ENCODE measurements at places on chromosomes 4 and X.

- no peak for DNase-seq
Measured at GRCh38 chr4:9976293-9976692, 45.0 kb downstream of the SLC2A9 start.

DNA sequence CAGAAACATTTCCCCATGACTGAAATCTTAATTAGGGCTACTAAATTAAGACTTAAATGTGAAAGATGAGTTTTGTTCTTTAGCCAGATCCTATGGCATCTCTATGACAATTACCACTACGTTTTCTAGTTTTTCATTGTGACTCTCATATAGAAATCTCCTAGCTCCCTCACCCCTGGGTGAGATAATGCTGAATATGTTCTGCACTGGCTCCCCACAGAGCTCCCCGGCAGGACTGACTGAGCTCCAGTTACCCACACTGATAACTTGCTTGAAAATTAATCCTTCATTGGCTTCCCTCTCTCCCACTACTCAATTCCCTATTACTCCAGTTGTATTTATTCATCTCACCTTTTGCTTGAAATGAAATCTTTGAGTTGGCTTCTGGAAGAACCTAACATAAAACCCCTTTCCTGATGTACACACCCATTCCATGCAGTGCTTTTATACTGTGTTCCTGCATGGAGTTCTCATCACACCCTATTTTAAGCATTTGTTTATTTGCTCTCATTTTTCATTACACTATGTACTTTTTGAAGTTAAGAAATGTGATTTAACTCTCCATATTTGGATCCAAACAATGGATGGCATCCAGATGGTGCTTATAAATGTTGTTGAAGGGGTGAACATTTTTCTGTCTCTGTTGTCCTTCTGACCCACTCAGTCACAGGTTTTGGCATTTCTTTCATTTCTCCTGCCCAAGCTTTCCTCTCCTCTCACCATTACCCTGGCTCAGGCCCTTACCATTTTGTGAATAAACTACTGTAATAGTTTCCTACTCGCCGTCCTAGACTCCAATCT, 623.4 kb downstream of the SPRY1 start:
- DNase-seq, result no peak

DNA sequence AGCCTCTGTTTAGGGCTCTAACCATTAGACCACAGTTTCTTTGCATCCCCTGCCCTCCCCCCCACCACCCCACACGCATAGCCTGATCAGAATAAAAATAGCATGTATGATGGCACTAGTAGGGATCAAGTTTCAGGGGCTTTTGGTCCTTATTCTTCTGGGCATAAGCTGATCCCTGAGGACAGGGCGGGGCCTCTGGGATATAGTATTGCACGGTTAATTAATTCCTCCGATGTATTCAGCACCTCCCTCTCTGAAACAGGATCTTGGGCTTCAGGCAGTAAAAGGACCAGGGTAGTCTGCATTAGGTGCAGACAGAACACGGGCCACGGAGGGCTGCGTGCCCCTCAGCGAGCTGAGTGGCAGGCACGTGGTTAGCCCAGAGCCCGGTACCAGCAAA, 57.1 kb downstream of the ELF4 start:
- DNase-seq, result no peak

- no peak for DNase-seq
Measured at GRCh38 chr4:183855323-183856190, 49.5 kb upstream of the STOX2 start.

GRCh38 chr4:70288651-70289050, 46.1 kb upstream of the CABS1 start:
- no peak for DNase-seq

DNA sequence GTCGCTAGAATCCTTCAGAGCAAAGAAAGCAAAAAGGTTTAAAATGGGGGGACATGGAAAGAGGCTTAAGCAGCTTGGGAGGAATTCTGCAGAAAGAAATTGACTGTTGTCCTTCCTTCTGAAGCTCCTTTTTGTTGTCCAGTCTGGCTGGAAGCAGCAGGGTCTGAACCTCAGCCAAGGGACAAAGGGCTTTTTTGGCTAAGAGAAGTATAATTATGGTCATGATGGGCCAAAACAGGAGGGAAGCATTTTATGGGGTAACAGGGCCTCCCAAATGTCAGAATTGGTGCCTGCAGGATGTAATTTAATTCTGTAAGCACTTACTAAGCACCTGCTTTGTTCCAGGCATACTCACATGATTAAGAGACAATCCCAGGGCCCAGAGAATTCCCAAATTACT, 74.2 kb upstream of the CPEB2 start:
- DNase-seq, result no peak

DNA sequence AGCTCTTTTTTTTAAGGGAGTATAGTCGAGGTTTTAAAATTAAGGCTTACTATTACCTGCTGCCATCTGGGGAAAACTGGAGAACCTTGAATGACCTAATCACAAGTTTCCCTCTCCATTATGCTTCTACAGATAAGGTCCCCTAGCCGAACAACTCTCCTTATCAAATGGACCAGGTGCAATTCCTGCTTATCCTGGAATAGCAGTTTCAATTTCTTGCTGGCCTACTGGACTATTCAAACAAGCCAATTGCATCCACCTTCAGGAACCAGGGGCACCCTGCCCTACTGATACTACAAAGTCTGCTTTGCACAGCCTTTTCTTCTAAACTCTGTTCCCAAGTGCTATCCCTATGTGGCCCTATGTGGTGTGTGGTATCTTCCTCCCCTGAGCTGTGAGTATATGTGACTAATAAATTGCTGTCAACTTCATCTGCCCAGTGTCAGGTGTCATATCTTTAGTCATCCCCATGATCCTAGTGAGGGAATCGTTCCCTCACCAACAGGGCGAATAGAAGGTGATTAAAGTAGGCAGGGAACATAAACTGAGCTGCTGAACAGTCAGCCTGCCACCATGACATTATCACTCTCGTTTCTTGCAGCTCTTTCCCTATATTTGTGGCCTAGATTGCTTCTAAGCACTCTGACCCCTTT, 128.5 kb downstream of the ATG4A start:
- DNase-seq, result no peak

GRCh38 chrX:96204928-96205327, 479.7 kb upstream of the DIAPH2 start:
- DNase-seq, result no peak

DNA sequence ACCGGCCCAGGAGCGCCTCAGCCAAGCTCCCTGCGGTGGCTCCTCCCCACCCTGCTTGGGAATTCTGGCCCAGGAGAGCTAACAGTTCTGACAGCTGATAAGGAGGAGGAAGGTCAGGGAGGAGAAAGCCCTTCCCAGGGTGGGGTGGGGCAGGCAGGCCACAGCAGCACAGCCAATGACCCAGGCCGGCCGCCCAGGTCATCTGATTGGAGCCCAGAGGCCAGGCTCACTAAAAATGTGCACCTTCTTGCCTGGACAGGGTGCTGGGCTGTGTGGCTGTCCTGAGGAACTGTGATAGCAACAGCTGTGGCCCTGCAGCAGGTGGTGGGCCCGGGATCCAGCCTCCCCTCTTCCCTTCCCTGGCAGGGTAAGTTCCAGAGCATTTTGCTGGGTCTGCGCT, 17.2 kb upstream of the SH3TC1 start:
- DNase-seq, result no peak

GRCh38 chr4:106604319-106605051, 235.9 kb upstream of the GIMD1 start:
- DNase-seq, result no peak

DNA sequence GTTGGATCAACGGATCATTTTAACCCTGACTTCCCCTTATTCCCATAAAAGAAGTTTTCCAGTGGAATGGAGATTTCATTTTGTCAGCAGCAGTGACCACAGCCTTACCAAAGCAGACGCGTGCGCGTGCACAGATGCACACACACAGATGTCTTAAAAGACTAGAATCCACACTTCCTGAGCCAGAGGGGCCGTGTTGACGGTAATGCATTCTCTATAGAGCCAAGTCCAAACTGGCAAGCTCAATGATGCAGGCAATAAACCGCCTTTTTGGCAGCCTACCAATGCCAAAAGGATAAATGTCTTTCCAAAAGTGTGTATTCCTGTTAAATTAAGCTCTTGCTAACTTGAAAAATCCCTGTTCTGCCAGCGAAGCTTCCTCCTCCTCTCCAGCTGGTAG, 18.8 kb upstream of the CLDN34 start:
- DNase-seq, result no peak

Data from stimulated activated CD4-positive, alpha-beta T cell treated with anti-CD3 and anti-CD28 coated beads, Interleukin-12 subunit alpha, Interleukin-12 subunit beta, amount 100 ng/mL, for 4 hours (primary cell).